ENCODE measurements at places on chromosomes 16 and 17.

DNA sequence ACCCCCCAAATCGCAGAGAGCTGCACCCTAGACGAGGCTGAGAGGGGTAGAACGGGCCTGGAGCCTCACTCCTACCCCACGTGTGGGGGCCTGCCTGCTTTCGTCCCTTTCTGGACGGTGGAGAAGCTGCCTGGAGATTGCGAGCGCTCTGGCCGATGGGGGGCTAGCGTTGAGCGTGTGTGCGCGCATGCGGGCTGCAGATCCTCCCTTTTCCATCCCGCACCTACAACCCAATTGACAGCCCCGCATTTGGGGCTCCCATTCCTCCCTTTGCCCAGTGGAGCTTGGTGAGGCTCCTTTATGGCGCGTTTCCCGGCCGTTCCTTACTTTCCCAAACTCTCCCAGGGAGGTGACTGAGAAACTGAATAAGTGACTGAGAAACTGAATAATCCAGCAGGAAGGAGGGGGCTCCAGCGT lies 907 bp upstream of the ESRP2 start:
- DNase-seq, result no peak

DNA sequence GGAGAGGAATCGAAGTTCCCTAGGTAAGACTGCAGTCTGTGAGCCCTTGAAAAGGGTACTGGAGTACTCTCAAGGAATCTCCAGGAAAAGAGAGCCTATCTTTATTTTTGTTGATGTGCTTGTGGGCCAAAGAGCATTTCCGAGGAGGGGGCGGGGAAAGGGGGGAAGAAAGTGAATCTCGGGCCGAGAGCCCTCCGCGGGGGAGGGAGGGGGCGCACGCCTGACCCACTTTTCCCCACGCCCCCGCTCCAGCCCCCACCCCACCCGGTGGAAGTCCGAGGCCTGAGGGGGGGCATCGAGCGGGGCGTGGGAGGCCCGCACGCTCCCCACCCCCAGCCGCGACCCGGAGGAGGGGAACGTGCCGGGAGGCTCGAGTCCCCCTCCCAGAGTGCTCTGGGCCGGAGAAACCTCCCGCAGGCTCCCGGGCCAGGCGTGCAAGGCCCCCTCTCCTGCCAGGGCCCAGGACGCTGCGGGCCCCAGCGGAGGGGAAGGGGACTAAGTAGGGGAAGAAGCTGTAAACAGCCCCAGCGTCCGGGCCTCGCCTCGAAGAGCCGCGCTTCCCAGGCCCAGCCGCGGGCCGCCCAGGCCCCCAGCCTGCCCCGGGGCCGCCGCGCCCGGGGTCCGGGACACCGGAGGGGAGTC lies 444 bp downstream of the HELZ start:
- DNase-seq, result no peak

GRCh38 chr17:72287586-72287985 lies 166.8 kb downstream of the SOX9 start:
- no peak for DNase-seq

DNA sequence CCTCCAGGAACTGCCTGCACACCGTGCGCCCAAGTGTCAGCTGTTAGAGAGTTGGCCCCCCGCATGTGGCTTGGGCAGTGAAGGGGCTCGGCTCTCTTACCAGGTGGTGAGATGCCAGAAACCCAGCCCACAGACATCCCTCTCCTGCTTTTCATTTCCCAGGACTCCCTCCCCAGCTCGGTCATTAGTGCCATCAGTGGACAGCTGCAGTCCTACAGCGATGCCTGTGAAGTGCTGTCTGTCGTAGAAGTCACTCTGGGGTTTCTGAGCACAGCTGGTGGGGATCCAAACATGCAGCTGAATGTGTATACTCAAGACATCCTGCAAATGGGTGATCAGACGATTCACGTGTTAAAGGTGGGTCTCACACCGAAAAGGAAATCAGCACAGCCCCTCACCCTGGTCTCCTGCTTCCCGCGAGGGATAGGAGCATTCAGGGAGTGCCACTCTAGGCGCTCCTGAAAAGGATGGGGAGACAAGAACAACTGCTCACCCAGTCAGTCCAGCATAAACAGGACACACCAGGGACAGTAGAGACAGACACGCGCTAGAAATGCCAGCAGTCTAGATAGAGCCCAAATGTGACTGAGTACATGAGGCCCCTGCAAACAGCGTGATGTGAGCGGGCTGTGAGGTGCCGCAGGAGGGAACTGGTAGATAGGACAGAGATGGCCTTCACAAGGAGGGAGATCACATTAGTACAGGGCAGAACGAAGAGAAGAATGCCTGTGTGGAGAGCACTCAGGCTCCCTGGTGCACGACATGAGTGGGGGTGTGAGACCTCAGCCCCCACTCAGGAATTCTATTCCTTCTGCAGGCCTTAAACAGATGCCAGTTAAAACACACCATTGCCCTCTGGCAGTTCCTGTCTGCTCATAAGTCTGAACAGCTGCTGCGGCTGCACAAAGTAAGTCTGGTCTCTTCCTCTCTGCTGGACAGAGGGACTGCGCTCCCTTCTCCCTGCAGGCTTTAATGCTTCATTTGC lies 25.7 kb upstream of the ENDOV start:
- no peak for DNase-seq

- DNase-seq, result no peak
Measured at GRCh38 chr17:18921912-18922451, 30.0 kb upstream of the SLC5A10 start.

GRCh38 chr17:51813140-51813783 lies 345.3 kb downstream of the CA10 start:
- no peak for DNase-seq

DNA sequence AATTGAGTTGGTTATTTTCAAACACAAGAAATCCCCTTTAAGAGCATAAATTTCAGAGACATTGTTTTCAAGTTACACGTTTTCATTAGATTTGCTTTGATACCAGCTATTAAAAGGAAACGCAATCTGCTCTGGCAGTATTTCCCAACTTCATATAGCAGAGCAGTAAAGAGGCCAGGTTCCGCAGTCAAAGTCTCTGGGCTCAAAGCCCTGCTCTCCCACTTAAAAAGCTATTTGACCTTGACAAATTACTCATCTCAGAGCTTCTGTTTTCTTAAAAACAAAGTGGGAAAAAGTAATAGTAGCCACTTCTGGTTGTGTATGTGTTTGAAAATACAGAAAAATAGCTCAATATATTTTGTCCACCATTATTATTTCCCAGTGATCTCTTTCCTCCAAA lies 89.7 kb upstream of the CDYL2 start:
- no peak for DNase-seq

GRCh38 chr17:43576563-43577229 lies 30.6 kb upstream of the ETV4 start:
- no peak for DNase-seq

- DNase-seq, result no peak
Measured at GRCh38 chr16:22346483-22346882, 27.9 kb downstream of the CDR2 start.

DNA sequence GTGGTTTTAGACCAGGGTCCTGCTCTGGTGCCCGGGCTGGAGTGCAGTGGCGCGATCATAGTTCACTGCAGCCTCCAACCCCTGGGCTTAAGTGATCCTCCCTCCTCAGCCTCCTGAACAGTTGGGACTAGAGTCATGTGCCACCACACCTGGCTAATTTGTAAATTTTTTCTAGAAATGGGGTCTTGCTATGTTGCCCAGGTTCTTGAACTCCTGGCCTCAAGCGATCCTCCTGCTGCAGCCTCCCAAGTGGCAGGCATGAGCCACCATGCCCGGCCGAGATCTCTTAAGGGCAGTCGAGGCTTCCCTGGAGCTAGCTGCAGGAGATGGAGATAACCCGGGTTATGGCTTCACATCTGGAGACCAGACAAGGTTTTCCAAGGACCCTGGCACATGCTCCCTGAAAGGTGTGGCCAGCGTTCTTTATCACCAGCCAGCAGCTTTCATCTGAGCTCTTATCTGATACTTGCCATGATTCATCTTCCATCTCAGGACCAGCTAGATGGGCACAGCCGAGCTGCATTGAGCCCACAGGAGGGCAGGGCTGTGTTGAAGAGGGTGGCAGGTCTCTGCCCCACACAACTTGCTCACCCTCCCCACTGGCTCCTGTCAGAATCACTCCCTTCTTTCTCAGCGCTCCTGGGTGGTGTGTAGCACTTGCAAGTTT lies 28.6 kb downstream of the SCNN1B start:
- DNase-seq, result no peak

DNA sequence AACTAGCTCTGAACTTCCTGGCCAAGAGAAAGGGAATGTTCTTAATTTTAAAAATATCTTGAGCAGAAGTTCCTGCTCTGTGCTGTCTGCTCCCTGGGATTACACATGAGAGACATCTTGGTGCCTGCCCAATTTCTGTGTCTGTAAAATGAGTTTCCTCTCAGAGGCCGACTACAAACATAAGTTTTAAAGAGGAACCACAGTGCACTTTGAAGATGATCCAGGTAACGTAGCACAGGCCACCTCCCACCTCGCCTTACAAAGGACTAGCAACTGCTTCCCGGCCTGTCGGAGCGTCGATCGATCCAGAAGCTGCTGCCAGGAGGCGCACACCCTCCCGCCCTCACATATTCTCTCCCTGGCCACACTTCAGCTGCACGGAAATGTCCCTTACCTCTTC lies 55.0 kb upstream of the ATP2A3 start:
- DNase-seq, result no peak

GRCh38 chr16:46731691-46732555 lies 16.2 kb downstream of the MYLK3 start:
- no peak for DNase-seq

DNA sequence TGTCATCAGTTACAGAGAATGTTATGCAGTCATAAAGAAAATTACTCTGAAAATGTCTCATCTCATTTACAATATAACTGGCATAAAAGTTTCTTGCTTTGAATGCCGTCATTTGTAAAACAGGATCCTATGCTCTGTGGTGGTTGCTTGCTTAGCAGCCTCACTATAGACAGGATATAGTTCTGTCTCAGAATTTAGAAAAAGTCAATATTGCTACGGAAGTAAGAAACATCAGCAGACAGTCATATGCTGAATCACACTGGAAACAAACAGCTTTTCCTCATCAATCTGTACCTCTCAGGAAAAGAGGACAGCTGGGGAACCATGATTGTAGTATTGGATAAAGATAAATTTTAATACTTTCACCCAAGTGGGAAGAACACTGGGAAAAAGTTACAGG lies 105.5 kb downstream of the MYO1D start:
- no peak for DNase-seq

GRCh38 chr16:68382296-68382718 lies 66.0 kb downstream of the SMPD3 start:
- DNase-seq, result no peak

GRCh38 chr17:42784811-42785592 lies 4.6 kb downstream of the WNK4 start:
- DNase-seq, result no peak

- DNase-seq, result no peak
Measured at GRCh38 chr16:35339337-35339736, 1879.9 kb downstream of the TP53TG3F start.

DNA sequence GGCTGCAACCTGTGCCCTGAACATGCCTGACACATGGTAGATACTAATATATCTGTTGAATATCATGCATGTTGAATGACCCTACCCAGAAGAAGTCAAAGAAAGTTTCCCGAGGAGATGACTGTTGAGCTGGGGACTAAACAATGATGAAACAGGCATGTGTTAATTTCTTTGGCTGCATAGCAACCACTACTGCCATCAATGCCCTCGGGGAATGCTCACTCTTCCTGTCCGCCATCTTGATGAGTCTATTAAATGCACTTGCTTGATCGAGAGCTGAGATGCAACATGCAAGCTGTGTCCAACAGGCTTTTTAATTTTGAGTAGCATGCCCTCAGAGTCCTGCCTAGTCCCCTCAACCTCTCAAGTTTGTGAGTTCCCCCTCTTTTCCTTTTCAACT lies 31.3 kb downstream of the GRIN2A start:
- DNase-seq, result no peak

DNA sequence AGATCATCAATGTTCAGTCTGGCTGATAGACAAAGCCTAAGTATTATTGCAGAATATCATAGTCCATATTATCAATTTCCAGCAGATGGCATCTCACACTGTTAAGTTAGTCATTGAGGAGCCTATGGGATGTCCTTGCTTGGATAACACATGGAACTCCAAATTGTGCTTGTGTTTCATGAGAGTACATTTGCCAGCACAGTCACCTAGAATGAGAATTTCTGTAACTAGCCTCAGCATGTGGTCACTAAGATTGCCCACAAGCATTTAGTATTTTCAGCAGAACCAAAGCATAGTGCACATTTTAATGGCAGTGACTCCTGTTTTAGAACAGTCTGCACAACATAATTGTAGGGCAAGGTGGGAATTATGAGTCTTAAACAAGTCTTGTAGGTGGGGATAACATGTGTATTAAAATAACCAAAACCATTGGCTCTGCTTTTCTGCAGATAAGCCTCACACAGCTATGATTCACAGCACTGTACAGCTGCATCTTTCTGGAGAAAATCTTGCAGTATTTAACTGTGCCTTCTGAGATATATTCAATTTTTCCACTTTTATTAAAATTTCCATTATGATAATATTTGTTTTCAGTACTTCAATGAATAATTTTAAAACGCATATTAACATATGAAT lies 882.8 kb upstream of the SOX9 start:
- no peak for DNase-seq

DNA sequence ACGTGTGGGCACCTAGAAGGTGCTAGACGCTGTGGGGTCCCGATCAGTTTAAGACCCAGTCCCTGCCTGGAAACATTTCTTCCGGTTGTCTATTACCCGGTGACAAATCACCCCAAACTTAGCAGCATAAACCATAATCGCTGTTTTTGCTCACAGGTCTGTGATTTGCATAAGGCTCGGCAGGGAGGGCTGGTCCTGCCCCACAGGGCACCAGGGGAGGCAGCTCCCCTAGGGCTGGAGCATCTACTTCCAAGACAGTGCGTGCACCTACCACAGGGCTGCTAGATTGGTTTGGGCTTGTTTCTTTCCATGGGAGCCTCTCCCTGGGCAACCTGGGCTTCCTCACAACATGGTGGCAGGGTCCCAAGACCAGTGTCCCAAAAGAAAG lies 214.5 kb upstream of the CIBAR2 start:
- DNase-seq, result no peak

DNA sequence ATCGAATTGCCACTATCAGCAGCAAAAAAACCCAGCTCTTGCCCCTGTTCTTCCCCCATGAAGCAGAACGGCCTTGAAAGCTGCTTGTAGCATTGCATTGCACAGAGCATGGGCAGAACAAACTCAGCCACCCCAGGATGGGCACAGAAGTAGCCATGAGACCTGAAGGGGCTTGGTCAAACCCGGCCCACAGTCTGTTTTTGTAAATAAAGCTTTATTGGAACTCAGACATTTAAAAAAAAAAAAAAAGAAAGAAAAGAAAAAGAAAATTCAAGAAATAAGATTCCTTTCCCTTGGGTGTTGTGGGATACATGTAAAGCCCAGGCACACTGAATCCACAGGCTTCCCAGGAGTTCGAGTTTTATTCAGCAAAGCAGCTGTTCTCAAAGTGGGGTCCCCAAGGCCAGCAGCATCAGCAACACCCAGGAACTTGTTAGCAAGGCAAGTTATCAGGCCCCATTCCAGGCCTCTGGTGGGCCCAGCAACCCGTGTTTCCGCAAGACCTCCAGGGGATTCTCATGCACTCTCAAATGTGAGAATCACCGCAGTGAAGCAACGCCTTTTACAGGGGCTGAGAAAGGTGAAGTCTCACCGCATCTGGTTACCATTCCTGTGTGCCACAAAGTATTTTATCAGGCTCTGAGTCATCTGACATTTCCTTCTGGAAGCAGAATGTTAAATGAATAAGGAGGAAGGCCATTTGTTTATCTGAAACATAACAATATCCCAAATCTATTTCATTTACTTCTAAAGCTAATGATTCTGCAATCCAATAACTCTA lies 108.2 kb downstream of the SLC39A11 start:
- DNase-seq, result no peak

GRCh38 chr16:25747160-25747758 lies 55.5 kb downstream of the HS3ST4 start:
- DNase-seq, result no peak

GRCh38 chr16:27389272-27389961 lies 12.6 kb upstream of the IL21R start:
- no peak for DNase-seq

Measured in occipital lobe (tissue), 3 donors.